ENCODE measurements at places on chromosomes 4 and X. TPM values are rescaled to one million over a fixed set of nuclear protein-coding genes. Genes with fewer than 3 reads are reported as not detected.

Gene GIMD1
- not detected for total RNA-seq

GRCh38 chr4:17664755-17665154 lies 50.3 kb downstream of the MED28 start:
- ATAC-seq = no peak

GRCh38 chrX:108070891-108071290 lies 20.5 kb downstream of the PSMD10 start:
- no peak for ATAC-seq

Gene SPON2
- 16.3 TPM for total RNA-seq

Gene KIF4A
- total RNA-seq = 0.13 TPM
